Effector CD8-positive, alpha-beta T cell (primary cell): ENCODE measurements at places on chromosomes 11 and 22.

DNA sequence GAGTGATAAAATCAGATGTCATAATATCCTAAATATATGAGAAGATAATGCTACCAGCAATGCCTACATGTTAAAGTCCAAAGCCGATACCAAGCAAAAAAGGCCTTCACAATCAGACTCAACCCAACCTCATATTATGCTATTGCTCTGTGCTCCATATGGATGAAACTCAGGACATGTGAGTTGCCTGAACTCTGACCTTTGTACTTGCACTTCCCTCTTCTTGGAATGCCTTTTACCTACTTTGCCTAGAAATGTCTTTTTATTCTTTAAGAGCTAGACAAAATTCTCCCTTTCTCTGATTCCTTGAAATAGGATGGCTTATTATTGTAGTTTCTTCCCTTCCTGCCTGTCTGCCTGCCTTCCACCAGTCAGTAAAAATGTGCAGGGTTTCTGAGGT, 954.7 kb upstream of the CCDC90B start:
- no peak for DNase-seq

GRCh38 chr11:27239305-27239942, 123.6 kb downstream of the CCDC34 start:
- DNase-seq: no peak

- DNase-seq: no peak
These were observed 1.0 kb upstream of the PLAAT2 start for GRCh38 chr11:63564056-63564774.

DNA sequence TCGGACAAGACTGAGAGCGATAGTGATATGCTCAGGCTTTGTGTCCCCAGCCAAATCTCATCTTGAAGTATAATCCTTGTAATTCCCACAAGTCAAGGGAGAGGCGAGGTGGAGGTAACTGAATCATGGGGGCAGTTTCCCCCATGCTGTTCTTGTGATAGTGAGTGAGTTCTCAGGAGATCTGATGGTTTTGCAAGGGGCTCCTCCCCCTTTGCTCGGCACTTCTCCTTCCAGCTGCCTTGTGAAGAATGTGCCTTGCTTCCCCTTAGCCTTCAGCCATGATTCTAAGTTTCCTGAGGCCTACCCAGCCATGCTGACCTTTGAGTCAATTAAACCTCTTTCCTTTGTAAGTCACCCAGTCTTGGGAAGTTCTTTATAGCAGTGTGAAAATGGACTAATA, 7.5 kb upstream of the FOLR2 start:
- DNase-seq: no peak

- no peak for DNase-seq
These were observed 6.5 kb downstream of the ASPHD2 start for GRCh38 chr22:26435327-26436093.

GRCh38 chr11:94558932-94559331, 8.2 kb upstream of the PIWIL4 start:
- DNase-seq: no peak

DNA sequence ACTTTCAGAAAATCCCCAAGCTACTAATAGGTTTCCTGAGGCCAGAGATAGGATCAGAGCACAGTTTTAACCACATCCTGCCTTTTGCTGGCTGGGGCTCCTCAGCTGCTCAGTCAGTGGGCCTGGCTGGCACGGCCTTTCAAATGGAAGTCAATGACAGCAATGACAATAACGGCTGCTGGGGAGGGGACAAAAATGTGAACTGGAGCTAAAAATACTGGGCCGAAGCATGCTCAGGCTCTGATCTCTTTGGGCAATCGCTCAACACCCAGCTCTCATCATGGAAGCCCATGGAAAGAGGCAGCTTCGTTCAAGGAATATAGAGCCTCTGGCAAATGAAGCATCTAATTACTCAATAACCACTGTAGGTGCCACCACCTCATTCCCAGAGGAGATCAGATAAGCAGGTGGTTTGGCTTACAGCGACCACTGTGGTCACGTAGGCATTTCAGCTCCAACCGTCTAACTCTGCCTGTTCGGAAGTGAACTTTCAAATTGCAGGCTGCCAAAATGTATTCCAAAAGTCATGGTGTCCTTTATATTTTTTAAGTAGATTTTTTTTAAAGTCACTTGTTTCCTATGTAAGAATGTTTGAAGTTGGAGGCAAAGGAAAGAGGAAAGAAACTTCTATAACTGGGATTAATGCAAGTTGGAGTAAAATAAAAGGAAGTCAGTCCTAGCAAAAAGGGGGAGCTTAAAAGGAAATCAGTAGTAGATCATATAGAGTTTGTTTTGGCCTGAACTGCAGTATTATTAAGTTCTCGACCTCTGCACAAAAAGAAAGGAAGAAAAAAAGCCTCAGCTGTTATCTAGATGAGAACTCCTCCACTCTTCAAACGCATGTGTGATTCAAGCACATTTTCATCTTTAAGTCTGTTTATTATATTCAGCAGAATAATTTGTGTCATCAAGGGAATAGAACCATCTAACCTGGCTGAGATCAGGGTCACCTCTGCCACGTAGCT, 14.1 kb downstream of the WT1 start:
- no peak for DNase-seq

- DNase-seq: no peak
These were observed 133.5 kb downstream of the RBFOX2 start for GRCh38 chr22:35894937-35895708.

DNA sequence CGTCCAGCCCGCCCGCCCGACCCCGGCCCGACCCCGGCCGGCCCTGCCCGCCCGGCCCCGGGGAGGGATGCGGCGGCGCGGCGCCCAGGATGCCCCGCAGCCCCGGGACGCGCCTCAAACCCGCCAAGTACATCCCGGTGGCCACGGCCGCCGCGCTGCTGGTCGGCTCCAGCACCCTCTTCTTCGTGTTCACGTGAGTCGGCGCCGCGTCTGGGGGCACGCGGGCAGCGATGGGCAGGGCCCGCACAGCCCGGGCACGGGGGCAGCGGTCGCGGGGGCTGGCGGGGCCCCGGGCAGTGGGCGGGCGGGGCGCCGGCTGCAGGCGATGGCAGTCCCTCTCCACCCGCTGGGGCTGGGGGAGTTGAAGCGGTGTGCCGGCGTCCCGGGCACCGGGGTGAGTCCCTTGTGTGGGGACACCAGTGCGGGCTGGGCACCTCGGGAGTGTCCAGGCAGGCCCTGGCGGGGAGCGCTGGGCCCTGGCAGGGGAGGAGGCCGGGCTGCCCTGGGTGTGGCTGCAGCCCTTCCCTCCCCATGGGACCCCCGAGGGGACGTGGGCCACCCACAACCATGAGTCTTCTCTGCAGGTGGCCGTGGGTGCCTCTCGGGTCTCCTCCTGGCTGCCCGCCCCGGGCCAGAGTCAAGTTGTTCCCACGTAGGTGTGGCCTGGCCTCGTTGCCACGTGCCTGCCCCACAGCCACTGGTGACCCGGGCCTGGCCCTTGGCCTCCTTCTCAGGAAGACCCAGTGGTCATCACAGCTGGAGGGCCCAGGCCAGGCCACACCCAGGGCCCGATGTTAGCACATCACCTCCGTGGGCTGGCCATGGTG, 468 bp downstream of the ZDHHC8 start:
- DNase-seq: no peak

DNA sequence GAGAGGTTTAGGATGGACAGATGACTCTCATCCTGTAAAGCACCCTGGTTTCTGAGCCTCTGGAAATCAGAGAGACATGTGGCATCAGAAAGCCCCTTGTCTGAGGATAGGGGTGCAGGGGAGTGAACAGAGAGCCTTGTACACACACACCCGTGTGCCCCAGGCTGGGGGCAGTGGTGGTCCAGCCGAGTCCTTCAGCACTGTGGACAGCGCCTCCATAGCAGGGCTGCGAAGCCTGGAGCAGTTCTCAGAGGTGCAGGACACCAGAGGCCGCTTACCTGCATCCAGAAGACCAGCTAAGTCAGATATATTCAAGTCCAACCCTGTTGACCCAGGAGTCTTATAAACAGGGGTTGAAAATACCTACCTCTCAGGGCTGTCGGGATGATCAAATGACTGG, 11.5 kb upstream of the IGSF9B start:
- no peak for DNase-seq

GRCh38 chr11:95242091-95242844, 11.3 kb upstream of the SESN3 start:
- no peak for DNase-seq

GRCh38 chr11:121321614-121322243, 29.2 kb downstream of the SC5D start:
- DNase-seq: no peak

GRCh38 chr22:20089226-20089976, 9.4 kb downstream of the DGCR8 start:
- DNase-seq: no peak

- peak; percentile 77 for DNase-seq
These were observed 3.7 kb upstream of the DPF2 start for GRCh38 chr11:65329944-65330403.

DNA sequence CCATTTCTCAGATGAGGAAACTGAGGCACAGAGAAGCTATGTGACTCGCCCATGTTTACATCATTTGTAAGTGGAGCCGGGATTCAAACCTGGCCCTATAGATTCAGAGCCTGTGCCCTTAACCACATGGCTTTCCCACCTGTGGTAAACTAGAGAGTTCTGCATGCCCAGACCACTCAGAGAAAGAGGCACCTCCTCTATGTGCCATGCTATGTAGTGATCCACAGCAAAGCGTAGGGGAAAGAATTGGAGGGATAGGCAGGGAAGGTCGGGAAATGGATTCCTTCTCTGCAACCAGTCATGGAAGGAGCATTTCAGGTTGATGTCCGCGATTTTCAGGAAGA, 15.4 kb upstream of the POU2AF2 start:
- no peak for DNase-seq

DNA sequence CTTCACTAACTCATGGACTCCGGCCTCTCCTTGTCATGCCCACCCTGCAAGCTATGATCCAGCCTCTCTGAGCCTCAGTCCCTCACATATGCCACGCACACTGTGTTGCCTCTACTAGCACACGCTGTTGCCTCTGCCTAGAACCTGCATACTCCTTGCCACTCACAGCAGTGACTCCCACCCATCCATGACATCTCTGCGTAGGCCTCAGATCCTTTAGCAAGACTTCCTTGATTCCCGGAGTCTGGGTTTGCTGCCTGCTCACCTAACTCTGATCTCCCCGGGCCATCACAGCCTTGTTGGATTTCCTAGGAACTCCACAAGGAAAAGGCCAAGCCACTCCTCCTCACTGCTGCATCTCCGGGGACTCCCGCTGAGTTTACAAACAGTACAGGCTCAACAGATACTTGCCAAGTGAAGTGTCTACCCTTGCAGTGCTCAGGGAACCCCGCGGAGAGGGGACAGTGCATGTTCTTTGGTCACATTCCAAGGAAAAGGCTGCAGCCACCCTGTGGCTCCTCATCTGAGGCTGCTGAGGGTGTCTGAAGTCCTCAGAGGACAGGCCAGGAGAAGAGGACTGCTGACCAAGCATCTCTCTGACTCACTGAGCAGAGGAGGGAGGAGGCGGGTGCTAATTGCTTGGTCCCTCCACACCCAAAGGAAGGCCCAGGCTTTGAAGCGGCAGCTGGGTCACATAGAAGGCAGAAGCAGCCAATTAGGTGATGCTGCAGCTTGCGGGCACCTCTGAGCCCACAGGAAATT, 42.4 kb upstream of the NAV2 start:
- no peak for DNase-seq
